ENCODE measurements at places on chromosomes 1 and 21.

- DNase-seq, result no peak
Measured at GRCh38 chr1:91537281-91537986, 36.8 kb downstream of the CDC7 start.

GRCh38 chr1:68525781-68526180 lies 28.9 kb upstream of the DEPDC1 start:
- no peak for DNase-seq

DNA sequence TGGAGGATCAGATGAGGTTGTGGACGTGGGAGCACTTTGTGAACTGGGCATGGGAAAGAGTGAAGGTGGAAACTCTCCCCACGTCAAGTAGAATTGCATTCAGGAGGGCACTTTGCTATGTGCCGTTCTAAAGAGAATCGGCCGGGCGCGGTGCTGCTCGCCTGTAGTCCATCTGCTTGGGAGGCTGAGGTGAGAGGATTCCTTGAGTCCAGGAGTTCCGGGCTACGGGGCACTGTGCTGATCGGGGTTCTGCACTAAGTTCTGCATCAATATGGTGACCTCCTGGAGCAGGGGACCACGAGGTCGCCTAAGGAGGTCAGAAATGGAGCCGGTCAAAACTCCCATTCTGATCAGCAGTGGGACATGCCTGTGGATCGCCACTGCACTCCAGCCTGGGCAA lies 141.9 kb downstream of the PEX14 start:
- no peak for DNase-seq

- DNase-seq, result no peak
Measured at GRCh38 chr21:46110499-46111192, 12.7 kb downstream of the COL6A2 start.

GRCh38 chr1:198756470-198756869 lies 117.6 kb downstream of the PTPRC start:
- DNase-seq, result no peak

DNA sequence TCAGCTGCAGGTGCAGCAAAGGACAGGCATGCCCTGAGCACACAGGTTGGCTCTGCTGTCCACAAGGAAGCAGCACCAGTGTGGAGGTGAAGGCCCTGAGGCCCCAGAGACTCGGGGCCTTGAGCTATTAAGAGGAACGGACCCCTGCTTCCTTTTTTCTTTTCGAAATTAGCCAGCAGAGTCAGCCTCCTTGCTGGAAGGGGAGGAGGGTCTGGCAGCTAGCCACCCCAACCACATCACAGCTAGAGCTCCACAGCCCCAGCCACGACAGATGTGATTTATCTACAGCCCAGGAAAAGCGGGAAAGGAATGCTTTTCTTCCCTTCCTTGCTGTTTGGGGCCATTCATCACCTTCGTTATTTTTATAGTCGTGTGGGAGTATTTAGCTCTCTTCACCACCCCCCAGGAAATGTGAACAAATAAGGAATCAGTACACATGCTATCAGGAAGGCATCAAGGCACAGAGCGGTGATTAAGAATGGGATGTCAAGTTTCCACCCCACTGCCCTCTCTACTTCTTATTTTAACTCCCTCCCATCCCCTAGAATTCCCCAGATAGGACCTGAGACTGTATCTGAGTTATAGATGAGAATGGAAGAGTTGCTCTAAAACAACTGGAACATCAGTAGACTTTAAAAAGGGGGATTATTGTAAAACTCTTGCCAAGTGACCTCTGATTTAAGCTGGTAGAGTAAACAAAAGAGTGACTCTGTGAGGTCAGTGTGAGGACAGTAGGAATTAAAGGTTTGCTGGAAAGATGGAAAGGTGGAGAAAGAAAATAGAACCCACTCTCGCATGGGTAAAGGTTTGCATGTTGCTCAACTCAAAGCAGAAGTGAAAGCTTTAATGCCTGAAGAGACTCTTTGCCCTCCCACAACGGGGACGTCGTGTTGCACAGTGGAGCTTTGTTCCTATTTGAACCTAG lies 224.7 kb upstream of the GJB5 start:
- DNase-seq, result no peak

- DNase-seq, result no peak
Measured at GRCh38 chr1:209341146-209341545, 242.4 kb upstream of the CAMK1G start.

- DNase-seq, result peak; percentile 32
Measured at GRCh38 chr21:35394634-35395369, 345.7 kb upstream of the RUNX1 start.

- DNase-seq, result no peak
Measured at GRCh38 chr1:48291421-48291820, 68.9 kb downstream of the SLC5A9 start.

- no peak for DNase-seq
Measured at GRCh38 chr1:17728123-17728712, 26.9 kb upstream of the ACTL8 start.

- no peak for DNase-seq
Measured at GRCh38 chr1:24080131-24080530, 31.8 kb downstream of the MYOM3 start.

GRCh38 chr1:97383797-97384196 lies 537.0 kb downstream of the DPYD start:
- DNase-seq, result no peak

GRCh38 chr1:201360486-201360885 lies 17.0 kb downstream of the TNNT2 start:
- no peak for DNase-seq

- DNase-seq, result no peak
Measured at GRCh38 chr1:176211396-176212165, 4.5 kb upstream of the COP1 start.

GRCh38 chr21:21963911-21964310 lies 965.7 kb downstream of the NCAM2 start:
- no peak for DNase-seq

DNA sequence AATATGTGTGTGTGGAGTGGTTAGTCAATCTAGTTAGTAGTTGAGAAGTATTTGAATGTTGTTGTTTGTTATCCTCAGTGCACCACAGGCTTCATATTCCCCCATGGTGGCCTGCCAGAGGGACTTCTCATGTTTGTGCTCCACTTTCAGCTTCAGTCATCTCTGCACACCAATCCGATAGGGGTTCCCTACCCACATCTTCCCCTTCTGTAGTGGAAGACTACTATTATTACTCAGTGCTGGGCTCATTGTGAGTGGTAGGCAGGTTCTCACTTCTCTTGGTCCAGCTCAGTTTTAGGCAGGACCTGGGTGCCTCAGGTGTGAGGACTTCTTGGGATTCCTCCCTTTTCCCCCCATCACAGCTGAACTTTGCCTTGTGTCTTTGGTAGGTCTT lies 14.2 kb downstream of the MT1HL1 start:
- DNase-seq, result no peak

GRCh38 chr1:16441282-16441665 lies 750 bp downstream of the NECAP2 start:
- DNase-seq, result no peak

- no peak for DNase-seq
Measured at GRCh38 chr1:180630408-180631193, 1.2 kb upstream of the XPR1 start.

- no peak for DNase-seq
Measured at GRCh38 chr1:101064697-101065096, 39.1 kb upstream of the DPH5 start.

GRCh38 chr1:214228976-214229375 lies 52.0 kb upstream of the SMYD2 start:
- no peak for DNase-seq

DNA sequence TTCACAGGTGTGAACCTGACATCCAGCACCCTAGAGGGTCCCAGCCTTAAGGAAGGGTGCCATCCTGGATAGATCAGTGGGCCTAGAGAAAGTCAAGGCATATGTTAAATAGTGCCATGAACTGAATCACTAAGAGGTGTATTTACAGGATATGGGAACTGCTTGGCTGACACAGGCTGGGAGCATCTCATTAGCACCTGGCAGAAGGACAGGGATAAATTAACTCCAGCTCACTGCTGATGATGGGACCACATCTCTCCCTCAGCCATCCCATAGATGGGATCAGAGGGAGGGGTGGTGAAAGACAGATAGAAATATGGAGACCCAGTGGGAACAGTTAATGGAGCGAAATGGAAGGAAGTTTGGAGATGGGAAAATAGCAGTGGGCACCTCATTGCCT lies 122.0 kb downstream of the IGSF21 start:
- no peak for DNase-seq

DNA sequence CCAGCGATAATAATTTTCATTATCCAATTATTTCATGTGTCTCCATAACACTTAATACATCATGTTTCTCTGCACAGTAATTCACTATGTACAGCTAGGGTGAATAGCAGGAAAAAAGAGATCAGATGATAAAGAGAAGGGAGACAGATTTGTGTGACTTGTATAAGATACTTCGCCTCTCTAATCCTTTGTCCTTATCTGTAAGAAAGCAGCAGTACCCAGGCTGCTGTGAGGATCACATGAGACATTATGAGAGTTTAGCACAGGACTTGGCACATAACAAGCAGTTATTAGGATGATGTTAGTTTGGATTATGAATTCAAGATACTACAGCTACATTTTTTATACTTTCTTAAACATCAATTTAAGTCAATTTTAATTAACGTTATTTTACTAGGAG lies 6.3 kb downstream of the ERG start:
- no peak for DNase-seq
